ENCODE measurements at places on chromosomes 11 and 22.
A peak's percentile ranks its signal among the peaks of the same experiment; 100 is the strongest.

- DNase-seq = no peak
Observed at GRCh38 chr11:65309006-65309405, 5.7 kb upstream of the CDC42EP2 start.

GRCh38 chr11:116543911-116544475 lies 228.8 kb downstream of the BUD13 start:
- no peak for DNase-seq

- DNase-seq = no peak
Observed at GRCh38 chr11:102654761-102655160, 29.6 kb upstream of the MMP20 start.

DNA sequence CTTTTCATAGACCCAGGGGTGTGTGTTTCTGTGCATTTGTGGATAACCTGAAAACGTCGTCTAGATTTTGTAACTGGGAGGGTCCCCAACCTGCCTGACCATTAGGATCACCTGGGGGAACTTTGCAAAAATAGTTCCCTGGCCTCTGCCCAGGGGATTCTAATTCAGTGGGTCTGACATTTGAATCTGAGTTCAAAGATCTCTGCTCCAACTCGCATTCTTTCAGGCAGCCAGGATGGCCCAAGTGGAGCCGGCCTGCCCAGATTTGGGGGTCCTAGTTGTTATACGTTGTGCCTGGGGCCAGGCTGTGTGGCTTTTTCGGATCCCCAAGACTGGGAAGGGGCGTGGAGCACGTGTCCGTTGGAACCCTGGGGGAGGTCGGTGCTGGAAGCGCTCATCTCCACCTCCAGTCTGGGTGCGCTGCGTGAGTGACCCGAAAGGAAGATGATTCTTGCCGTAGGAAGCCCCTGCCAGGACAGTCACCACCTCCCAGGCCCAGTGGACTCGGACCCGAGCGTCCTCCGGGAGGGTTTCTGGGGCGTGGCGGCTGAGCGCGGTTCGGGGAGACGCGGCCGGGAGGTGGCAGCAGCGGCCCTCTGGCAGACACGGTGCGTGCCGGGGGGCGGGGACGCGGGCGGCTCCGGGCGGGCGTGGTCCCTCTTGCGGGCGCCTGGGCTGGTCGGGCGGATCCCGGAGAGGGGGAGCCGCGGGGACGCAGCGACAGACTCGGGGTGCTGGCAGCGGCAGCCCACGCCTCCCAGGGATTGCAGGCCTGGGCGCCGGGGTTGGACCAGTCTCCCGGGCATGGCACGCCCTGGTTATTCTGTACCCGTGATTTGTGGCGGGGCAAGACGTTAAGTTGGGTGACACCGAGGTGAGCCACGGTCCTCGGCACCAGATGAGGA lies 29.2 kb upstream of the PLET1 start:
- peak; percentile 61 for DNase-seq

DNA sequence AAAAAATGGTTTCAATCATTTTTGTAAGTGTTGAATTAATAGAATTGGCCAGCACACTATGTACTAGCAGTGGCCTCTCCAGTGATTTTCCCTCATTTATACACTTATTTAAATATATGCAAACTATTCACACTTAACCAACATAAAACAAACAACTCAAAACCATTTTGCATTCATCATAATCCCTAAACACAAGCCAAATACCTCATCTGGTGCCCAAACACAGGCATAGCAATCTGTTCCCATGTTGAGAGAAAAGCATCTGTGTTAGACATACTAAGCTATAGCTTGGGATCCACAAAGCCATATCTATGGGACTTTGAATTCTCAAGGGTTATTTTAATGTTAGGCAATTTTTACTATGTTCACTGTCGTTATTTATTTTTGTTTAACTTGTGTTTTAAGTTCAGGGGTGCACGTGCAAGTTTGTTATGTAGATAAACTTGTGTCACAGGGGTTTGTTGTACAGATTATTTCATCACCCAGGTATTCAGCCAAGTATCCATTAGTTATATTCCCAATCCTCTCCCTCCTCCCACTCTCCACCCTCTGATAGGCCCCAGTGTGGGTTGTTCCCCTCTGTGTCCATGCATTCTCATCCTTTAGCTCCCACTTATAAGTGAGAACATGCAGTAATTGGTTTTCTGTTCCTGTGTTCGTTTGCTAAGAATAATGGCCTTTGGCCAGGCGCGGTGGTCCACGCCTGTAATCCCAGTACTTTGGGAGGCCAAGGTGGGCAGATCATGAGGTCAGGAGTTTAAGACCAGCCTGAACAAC lies 31.0 kb upstream of the RCN1 start:
- DNase-seq = no peak

GRCh38 chr22:42022162-42022847 lies 23.7 kb downstream of the WBP2NL start:
- peak; percentile 69 for DNase-seq

GRCh38 chr11:2537896-2538724 lies 93.3 kb downstream of the KCNQ1 start:
- DNase-seq = no peak

DNA sequence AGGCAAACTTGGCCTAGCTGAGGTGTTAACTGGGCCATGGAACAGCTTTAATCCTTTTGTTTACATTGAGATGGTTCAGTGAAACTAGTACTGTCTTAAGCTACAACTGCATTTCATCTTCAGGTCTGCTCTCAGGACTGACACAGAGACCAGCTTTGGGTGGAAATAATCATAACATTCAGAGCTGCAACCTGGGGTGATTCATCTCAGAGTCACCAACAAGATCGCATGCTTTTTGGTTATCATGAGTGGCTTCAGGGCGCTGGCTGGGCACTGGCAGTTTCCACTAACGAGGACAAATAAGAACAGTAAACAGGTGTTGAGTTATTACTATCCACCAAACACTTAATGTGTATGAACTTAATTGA lies 60.9 kb upstream of the PAX6 start:
- DNase-seq = no peak

DNA sequence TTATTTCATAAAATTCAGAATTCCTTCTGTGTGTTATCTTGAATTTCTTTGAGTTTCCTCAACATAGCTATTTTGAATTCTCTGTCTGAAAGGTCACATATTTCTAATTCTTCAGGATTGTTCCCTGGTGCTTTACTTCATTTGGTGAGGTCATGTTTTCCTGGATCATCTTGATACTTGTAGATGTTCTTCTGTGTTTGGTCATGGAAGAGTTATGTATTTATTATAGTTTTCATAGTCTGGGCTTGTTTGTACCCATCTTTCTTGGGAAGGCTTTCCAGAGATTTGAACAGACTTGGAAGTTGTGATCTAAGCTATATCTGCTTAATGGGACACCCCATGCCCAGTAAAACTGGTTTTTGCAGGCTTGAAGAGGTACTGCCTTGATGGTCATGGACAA lies 149.6 kb downstream of the METTL15 start:
- DNase-seq = no peak

- no peak for DNase-seq
Observed at GRCh38 chr11:131713529-131714134, 343.2 kb downstream of the NTM start.

GRCh38 chr22:23398701-23399366 lies 181.3 kb downstream of the IGLL1 start:
- DNase-seq = no peak

DNA sequence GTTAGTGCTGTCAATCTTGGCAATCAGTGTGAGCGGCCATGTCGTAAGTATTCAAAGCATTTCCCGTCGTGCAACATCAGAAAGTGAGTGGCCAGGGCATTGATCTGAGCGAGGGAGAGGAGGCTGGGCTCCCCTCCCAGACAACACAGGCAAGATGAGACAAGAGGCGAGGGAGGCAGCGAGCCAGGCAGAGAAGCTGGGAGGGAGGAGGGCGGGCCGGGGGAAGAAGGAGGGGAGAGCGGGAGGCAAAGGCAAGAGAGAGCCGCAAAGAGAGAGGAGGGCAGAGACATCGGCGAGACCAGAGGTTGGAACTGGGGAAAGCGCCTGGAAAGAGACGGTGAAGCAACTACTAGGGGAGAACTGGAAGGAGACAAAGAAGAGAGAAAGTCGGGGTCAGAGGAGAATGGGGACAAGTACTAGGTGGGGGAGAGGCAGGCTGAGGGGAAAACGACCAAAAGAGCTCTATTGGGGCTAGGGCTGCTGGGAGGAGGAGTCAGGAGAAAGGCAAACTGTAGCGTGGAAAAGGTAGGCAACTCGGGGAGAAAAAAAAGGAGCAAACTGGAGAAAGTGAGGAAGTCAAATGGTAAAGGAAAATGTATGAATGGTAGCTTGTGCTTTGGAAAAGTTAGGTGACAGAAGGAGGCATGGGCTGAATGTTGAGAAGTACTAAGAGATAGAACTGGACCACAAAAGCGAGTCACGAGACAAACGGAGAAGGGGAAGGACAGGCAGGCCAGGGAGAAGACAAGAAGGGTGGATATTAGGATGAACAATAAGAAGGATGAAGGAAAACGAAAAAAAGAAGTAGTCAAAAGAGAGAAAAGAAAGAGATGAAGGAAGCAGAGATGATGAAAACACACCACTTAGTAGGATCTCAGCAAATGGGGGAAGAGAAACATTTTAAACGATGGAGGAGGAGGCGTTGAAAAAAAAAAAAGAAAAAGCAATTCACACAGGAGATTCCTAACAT lies 130.5 kb upstream of the C11orf58 start:
- peak; percentile 55 for DNase-seq

GRCh38 chr22:50063589-50064393 lies 5.7 kb upstream of the TTLL8 start:
- no peak for DNase-seq

- no peak for DNase-seq
Observed at GRCh38 chr11:12560362-12560761, 113.9 kb upstream of the TEAD1 start.

DNA sequence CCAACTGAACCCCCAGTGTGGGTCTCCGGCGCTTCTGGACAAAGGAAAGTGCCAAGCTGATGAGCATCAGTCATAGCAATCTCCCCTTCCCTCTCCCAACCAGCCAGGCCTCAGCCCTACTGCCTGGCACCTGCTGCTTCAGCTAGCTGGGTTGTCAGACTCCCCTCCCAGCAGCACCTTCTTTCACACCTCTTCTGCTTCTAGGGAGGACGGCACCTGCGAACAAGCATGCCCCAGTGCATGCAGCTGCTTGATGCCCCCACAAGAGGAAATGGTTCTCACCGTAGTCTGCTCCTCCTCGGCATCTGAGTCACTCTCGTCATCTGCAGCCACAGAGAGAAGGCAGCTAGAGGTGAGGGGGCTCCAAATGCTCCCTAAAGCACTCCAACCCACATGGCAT lies 25.4 kb downstream of the THOC5 start:
- no peak for DNase-seq

- DNase-seq = no peak
Observed at GRCh38 chr22:36154423-36154945, 6.1 kb downstream of the APOL3 start.

- no peak for DNase-seq
Observed at GRCh38 chr11:48011102-48011797, 30.9 kb downstream of the PTPRJ start.

DNA sequence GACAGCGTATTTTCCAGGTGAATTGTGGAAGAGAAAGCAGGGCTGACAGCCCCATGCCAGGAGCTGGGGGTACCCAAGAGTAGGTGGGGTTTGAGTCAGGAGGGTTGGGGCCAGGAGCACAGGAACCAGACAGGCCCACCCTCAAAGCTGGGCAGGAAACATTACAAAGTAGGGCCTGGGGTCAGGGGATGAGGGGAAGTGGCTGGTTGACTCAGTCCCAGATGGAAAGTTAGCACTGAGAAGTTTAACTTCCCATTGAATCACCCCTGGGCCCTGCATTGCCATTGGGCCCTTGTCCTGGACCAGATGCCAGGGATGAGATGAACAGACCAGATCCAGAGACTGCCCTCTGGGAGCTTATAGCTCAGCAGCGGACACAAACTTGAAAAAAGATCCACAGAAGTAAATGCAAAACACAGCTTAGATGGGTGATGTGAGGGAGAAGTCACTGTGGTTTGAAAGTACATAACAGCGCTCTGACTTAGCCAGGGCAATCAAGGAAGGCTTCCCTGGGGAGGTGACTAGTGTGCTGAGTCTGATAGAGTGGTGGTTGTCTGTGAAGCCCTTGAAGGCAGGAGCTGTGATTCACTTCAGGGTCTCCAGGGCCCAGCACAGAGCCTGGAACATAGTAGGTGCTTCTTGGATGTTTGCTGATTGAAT lies 2.2 kb downstream of the MAFF start:
- no peak for DNase-seq

GRCh38 chr11:9616858-9617257 lies 43.4 kb downstream of the WEE1 start:
- DNase-seq = no peak

- no peak for DNase-seq
Observed at GRCh38 chr11:83836065-83836464, 549.9 kb upstream of the CCDC90B start.

- DNase-seq = no peak
Observed at GRCh38 chr22:23106906-23107367, 34.9 kb downstream of the RSPH14 start.

- DNase-seq = no peak
Observed at GRCh38 chr11:33989461-33989860, 62.1 kb upstream of the CAPRIN1 start.

DNA sequence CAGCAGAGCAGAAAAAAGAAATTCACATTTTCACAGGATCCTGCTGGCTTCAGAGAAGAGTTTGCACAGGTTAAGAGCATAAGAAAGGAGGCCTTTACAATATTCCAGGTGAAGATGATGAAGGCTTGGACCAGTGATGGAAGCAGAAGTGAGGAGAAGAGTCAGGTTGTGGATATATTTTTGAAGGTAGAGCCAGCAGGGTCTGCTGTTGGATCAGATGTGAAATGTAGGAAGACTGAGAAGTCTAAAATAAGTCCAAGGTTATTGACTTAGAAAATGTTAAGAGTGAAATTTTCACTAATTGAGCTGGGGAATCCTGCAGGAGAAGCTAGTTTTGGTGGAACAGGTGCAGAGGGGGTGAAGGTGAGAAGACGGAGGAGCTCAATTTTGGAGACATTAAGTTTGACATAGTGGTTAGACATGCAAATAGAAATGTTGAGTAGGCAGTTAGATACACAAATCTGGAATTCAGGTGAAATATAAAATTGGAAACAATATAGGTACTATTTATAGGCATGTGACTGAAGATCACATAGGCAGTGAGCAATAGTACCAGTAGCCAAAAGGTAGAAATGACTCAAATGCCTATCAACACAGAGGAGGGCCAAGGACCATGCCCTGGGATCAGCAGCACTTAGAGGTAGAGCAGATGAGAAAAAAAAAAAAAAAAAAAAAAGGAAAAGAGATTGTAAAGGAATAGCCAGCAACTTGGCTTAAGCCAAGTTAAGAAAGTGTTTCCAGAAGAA lies 252.0 kb downstream of the AASDHPPT start:
- no peak for DNase-seq

DNA sequence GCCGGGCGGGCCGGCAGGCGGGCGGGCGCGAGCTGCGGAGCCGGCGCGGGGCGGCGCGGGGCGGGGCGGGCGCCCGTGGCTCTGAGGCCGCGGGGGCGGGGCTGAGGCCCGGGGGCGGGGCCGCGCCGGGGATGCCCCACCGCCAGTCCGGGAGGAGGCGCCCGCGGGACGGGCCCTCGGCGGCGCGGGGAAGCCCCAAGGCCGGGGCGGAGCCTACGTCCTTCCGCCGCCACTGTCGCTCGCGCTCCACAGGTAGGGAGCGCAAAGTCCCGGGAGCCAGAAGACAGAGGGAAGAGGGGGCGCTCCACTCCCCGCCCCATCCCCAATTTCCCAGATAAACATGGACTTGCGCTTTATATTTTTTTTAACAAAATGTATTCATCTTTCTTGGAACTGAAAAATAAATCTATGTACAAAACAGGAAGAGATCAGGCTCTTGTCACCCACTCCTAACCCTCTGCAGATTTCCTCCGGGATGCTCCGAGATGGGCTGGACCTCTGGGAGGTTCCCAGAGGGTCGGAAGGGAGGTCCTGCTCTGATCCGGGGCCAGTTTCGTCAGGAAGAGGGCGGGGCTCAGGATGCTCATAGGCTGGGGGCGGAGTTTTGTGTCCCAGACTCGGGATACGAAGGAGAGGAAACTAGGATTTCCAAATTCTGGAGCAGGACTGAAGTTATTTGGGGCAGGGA lies at the start of gene MAP4K2:
Gene MAP4K2 (minus strand): TSS at position 57 of the 688 bp plus-strand sequence. CDS start 65 bp downstream, outside the sequence.
- DNase-seq = peak; percentile 86
